Activated CD4-positive, alpha-beta T cell treated with anti-CD3 and anti-CD28 coated beads, Interleukin-2, amount 50 U/mL, for 1 hour (primary cell): ENCODE measurements at places on chromosomes 3 and 15.
A peak's percentile ranks its signal among the peaks of the same experiment; 100 is the strongest.

GRCh38 chr15:35993196-35993595 lies 447.2 kb upstream of the DPH6 start:
- no peak for DNase-seq

DNA sequence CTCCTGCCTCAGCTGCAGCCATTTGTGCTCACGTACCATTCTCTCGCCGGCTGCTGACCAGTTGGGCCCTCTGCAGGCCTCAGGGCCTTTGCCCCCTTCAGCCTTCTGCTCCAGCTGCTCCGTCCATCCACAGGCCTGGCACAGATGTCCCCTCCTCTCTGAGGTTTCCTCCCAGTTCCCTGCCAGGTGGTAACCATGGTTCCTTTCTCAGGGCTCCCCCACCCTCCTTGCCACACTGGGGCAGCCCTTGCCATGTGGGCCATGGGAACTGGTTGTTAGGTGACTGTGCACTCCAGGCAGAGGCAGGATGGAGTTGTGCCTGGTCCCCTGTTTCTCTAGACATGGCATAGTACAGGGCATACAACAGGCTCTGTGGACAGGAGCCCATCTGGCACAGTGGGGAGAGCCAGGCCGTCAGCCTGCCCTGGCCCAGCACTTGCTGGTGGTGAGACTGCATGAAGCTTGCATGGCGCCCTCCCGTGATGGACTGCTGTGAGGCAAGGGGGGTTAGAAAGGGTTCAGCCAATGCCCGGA lies 148.9 kb downstream of the DNAJB8 start:
- no peak for DNase-seq

DNA sequence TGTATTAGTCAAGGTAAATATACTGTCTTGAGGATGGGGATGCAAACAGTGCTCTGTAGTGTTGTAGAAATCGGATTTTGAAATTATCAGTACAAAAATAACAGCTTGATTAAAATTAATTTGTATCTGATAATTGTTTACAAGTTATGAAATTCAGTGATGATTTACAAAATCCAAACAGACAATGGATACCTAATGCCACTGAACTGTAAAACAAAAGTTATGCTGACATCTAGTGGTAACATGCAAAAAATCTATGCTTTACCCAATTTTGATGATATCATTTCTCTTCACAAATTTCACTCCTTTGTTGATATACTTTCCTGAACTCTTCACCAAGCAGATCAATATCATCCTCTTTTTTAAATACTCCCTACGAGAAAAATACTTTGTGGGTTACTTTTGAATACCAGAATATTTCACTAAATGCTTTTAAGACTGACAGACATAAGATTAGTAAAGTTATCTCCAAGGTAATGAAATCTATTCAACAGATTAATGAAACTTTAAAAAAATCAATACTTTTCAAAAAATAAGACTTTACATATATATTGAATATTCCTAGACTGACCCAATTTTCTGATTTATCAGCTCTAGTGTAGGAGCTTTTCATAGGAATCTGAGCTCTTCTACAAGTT lies 36.0 kb downstream of the MNS1 start:
- DNase-seq, result no peak

DNA sequence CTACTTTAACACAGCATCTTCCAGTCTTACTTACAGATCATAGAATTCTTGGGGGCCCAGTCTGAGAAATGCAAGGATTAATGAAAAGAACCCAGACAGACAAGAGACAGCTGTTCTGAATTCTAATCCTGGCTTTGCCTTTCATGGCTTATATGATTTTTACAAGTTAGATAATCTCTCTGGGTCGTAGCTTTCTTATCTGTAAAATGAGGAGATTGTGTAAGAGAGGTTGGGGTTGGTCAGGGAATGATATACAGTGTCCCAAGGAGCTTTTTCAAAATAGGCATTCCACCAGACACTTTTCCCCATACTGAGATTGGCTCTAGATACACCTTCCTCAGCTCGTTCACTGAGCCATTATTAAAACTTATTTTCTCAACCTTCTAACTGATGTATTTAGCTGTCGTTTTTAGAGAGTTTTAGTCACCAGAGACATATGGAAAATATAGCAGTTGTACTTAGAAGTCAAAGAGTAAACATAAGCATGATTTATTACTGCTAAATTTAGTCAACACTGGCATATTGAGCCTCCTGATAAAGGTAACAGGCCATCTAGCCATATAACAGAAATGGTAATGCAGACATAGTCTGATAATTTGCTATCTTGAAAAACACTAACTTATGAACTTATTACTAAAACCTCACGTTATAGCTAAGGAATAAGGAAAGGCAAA lies 163.0 kb upstream of the MLF1 start:
- no peak for DNase-seq

DNA sequence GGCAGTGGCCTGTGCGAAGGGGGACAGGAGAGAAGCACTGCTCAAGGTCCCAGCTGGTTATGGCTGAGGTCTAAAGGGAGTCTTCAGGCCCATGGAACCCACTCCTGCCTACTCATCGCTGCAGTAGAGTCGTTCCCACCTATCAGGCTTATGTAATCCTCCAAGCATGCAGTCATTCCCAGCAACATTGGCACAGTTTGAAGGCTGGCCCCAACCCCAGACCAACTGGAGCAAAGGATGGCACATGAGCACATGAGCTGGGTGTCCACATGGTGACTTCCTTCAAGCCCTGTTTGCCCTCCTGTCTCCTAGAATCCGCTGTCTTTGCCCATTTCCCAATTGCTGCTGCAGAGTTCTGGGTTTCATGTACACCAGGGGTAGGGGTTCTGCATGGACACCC lies 60.5 kb upstream of the FGD5 start:
- DNase-seq, result no peak

DNA sequence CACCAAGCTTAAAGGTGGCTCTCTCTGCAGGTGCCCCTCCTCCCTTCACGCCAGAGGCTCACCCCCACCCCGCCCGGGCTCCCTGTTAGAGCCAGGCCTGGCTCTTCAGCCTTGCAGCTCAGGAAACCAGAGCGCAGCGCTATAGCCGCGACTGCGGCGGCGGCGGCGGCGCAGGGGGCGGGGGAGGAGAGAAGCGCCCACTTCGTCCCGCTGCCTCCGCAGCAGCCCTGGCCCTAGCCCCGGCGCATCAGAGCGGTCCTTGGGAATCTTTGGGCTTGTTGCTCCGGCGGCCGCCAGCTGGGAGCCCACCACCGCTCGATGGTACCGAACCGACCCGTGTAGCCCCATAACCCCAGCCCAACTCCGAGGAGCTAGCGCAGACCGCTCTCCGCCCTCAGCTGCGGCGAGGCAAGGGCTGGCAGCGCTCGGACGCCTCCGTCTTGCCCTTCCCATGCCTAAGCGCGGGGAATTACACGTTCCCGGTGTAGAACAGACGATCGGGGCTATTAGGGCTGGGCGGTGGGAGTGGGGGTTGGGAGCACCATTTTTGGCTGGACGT lies 1.2 kb downstream of the RASGRF1 start:
- DNase-seq, result no peak

GRCh38 chr3:147201086-147201485 lies 205.3 kb downstream of the ZIC4 start:
- no peak for DNase-seq

GRCh38 chr15:92097474-92098178 lies 244.1 kb downstream of the SLCO3A1 start:
- DNase-seq, result peak; percentile 30

DNA sequence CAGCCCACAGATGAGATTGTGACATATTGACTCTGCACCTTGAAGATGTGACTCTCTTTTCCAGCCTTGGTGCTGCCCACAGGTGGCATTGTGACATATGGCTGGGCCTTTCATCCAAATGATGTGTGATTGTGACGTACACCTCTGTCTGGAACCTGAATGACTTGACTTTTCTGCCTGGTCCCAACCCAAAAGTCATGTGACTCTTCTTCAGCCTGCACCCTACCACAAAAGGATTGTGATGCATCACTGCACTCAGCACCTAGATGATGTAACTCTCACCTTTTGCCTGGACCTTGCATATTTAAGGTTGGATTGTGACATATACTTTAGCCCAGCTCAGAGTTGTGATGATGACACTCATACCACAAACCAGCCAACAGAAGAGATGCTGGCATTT lies 204.5 kb downstream of the OCA2 start:
- no peak for DNase-seq

DNA sequence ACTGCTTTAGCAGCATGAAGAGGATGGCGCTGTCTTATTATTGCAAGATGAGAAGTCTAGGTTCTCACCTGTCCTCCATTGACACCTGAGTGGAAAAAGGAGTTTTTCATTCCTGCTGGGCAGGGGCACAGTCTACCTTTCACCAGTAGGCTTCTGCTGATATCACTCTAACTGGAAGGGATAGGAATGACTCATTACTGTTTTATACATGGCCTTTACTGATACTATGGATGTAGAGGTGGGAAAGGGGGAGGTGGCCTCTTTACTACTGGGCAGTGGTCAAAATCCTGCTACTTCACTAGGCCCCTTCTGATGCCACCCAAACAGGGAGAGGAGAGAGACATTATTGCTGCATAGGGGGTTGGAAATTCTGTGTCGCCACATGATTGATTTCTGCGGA lies 97.8 kb downstream of the BBX start:
- DNase-seq, result no peak

- no peak for DNase-seq
These were observed 183.6 kb upstream of the PROK2 start for GRCh38 chr3:71968544-71968943.

- DNase-seq, result no peak
These were observed 90.5 kb upstream of the PLCL2 start for GRCh38 chr3:16794257-16794656.

GRCh38 chr15:100200287-100200880 lies 141.4 kb downstream of the ADAMTS17 start:
- DNase-seq, result no peak

DNA sequence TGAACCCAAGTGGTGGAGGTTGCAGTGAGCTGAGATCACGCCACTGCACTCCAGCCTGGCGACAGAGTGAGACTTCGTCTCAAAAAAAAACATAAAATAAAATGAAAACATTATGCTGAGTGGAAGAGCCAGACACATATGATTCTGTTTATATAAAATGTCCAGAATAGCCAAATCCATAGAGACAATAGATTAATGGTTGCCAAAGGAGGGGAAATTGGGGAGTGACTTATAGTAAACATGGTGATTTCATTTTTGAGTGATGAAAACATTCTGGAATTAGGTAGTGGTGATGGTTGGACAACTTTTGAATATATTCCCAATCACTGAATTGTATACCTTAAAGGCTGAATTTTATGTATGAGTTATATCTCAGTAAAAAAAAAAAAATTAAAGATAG lies 172.0 kb upstream of the BFSP2 start:
- DNase-seq, result no peak

GRCh38 chr15:66830358-66830757 lies 128.3 kb downstream of the SMAD6 start:
- no peak for DNase-seq

GRCh38 chr3:164903820-164904451 lies 174.4 kb downstream of the SI start:
- DNase-seq, result no peak

DNA sequence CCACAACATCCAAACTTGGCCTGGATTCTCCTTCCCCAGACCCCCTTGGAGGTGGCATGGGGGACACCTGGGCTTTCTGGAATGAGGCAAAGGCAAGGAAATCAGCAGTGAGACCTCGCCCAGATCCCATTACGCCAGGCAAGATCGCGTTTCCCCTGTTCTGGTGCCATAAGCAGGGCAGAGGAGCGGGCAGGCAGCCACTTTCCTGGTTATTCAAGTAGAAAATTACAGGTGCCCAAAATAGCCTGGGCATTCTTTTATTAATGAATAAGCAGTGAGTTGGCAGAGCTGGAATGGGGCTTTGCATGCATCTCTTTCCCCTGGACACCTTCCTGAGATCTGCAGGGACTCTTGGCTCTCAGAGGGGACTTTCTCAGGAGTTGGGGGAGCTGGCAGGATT lies 31.5 kb upstream of the FAM107A start:
- DNase-seq, result no peak

GRCh38 chr15:65233696-65234095 lies 22.4 kb upstream of the CILP start:
- DNase-seq, result no peak

- DNase-seq, result no peak
These were observed 30.5 kb downstream of the KLF13 start for GRCh38 chr15:31357148-31357547.

GRCh38 chr3:37943631-37944314 lies 46.8 kb upstream of the VILL start:
- DNase-seq, result no peak

DNA sequence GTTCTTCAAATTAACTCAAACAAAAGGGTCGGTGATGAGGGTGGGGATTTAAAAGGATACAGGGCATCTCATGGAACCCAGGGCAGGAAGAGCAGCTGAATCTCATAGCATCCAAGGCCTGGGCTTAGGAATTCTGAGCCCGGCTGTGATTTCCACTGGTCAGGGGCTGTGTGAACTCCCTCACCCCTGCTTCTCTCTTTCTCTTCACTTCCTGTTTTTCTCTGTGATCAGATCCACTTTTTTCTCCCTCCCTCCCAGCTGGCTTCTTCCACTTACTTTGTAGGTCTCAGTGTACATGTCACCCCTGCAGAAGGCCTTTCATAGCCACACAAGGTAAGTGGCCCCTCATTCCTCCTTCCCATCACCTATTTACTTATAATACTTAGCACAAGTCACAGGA lies 68.2 kb upstream of the CORO2B start:
- no peak for DNase-seq

- no peak for DNase-seq
These were observed 295.4 kb upstream of the NR2F2 start for GRCh38 chr15:96035091-96035490.

DNA sequence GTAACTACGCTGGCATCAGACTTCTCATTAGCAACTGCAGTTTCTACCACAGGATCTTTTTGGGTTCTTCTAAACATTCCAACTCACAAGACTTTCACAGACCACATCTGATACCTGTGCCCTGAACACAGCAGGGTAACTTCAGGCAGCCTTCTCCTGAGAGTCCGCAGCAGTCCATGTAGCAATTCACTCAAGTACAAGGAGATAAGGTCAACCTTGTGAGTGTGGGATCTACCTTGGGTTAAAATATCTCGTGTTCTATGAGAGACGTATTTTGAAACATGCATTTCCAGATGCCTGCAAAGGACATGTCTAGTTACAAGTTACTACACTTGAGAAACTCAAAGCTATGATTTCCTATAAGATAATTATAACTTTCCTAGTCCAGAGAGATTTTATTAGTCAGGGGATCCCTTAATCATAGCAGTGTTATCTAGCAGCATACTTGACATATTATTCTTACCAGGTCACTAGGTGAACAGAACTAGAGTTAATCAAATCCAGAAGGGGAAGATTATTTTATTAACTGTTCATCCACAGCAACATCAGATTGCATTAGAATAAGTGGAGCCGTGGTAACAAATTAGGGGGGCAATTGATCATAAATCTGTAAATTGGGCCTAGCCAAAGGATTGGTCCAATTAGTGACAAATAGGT lies 66.4 kb downstream of the ASTE1 start:
- DNase-seq, result no peak

- no peak for DNase-seq
These were observed 150.2 kb downstream of the TP63 start for GRCh38 chr3:189781415-189781814.

DNA sequence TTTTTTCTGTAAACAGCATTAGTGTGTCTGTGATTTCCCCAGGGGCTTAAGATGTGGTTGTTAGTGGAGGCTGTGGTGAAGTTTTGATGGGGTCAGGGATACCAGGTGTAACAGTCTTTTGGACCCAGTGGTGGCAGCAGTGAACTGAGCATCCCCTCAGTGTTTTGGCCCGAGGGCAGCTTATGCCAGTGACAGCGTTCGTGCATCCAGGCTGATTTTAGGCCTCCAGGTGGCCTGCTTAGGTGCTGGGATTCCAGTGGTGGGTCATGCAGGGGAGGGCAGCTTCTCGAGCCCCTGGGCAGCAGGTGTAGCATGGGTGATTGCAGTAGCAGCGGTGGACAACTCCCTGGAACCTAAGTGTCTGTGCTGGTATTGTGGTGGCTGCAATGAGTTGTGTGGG lies 29.2 kb downstream of the STT3B start:
- DNase-seq, result no peak
